GM23248 (cell line): ENCODE measurements at places on chromosomes 6 and 20.
A peak's percentile ranks its signal among the peaks of the same experiment; 100 is the strongest.

GRCh38 chr20:50930976-50931305 is 296 bp downstream of the ADNP start:
- DNase-seq = no peak

DNA sequence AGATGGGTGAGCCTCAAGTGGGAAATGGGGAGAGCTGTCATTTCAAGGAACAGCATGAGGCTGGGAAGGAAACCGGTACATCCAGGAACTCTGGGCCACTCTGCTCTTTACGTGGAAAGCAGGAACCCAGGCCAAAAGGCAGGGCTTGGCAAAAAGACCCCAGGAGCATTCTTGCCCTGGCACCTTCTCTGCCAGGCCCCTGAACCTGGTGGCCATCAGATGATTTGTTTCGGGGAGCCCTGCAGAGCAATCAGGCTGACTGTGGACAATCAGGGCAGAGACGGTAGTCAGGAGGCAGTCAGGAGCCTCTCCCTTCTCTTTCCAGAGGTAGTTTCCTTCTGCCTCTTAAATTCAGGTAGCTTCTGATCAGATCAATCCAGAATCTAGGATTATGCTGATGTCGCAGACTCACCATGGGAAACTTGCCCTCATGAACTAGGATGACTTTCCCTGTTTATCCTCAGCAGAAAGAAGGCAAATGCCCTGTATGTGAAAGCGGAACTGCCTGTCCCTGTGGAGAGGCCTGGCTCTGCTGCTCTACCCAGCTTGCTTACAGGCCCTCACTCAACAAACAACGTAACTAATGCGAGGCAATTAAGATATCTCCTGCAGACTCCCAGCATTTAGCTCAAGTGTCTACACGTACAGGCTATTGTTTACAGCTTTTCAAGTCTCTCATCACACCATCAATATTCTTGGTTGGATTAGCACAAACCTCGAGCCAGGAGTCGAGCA is 36.6 kb downstream of the EZR start:
- DNase-seq = no peak

DNA sequence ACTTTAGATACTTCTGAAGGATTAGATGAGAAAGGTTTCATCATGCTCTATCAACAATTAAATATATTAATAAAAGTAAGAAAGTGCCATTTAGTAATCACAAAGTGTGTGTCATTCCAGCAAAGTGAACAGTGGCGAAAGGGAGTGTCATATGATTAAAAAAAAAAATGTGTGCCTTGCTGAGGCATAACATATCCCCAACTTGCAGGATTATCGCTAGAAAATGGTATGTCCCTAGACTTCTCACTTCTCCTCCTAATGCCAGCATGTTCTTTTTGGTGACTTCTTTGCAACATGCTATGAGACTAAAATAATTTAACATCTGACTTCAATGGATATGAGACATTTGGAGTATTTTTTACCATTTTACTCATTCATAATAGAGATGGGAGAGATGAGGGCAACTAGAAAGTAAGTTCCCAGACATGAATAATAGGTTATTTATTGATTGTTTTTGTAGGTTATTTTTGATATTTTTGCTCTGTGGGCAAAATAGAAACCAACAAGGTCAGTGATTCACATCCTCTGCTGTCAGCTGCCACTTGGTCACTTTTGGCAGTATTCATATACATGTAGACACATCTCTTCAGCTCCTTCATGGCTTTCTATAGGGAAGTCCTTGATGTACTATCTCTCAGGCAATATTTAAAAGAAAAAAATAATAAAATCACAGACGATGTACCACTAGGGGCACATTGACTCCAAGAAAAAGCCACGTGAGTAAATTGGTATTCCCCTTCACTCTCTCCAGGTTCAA is 370.1 kb downstream of the BMP2 start:
- no peak for DNase-seq

DNA sequence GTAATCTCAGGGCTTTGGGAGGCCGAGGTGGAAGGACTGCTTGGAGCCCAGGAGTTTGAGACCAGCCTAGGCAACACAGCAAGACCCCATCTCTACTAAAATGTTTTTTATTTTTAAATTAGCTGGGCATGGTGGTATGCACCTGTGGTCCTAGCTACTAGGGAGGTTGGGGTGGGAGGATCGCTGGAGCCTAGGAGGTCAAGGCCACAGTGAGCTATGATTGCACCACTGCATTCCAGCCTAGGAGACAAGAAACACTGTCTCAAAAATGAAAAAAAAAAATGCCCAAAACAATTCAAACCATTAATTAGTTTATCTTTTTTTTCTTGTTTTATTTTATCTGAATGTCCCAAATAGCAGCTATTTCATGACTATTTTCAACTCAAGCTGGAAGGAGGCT is 85.8 kb downstream of the GMPR start:
- DNase-seq = no peak

- no peak for DNase-seq
Measured at GRCh38 chr6:163369141-163369540, 45.4 kb upstream of the QKI start.

- DNase-seq = no peak
Measured at GRCh38 chr20:34085544-34086040, 26.5 kb downstream of the EIF2S2 start.

DNA sequence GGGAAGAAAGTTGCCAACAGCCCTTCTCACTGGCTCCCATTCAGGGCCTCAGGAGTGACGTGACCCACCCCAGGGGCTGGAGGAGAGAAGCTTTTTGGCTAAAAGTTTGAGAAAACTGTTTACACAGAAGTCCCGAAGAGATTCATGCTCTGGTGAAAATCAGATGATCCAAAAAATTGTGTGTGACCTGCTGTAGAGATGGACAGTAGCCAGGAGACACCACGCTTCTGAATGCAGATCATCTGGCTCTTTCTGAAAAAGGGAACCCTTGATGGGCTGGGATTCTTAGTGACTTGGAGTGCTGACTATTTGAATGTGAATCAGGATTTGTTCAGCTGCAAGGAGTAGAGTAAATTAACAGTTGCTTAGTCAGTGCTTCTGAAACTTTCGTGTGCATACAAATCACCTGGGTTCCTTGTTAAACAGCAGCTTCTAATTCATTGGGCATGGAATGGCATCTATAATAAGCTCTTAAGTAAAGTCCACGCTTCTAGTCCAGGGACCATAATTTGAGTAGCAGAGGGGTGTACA is 265.1 kb downstream of the PREX1 start:
- DNase-seq = no peak

DNA sequence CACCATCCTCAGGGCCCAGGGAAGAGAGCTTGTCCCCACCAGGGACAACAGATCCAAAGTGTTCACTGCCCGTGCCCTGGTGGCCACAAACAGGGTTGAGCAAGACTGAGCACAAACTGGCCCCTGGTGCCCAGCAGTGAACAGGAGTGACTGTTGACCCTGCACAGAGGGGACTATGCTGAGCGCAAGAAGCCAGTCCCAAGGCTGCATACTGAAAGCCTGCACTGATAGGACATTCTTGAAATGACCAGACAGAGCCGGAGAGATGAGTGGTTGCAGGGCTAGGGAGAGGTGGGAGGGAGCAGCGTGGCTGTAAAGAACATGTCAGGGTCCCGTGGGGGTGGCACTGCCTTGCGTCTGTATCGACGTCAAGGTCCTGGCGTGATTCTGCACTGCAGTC is 2.9 kb upstream of the FNDC11 start:
- no peak for DNase-seq

DNA sequence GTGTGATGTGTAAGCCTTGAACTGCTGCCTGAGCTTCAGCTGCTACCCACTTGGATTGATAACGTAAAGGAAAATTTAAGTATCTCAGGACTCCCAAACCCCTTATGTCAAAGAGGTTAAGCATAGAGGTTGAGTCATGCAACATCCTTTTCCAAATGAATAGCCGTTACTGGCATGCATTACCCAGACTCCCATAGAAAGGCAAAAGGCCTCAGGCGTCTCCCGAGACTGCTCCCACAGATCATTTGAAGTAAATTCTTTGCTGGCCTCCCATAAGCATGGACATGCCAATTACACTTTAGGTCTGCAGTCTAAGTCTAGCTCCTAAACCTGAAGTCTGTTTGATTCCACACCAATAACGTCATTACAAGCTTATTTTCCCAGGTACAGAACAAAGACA is 14.7 kb downstream of the IPCEF1 start:
- no peak for DNase-seq

DNA sequence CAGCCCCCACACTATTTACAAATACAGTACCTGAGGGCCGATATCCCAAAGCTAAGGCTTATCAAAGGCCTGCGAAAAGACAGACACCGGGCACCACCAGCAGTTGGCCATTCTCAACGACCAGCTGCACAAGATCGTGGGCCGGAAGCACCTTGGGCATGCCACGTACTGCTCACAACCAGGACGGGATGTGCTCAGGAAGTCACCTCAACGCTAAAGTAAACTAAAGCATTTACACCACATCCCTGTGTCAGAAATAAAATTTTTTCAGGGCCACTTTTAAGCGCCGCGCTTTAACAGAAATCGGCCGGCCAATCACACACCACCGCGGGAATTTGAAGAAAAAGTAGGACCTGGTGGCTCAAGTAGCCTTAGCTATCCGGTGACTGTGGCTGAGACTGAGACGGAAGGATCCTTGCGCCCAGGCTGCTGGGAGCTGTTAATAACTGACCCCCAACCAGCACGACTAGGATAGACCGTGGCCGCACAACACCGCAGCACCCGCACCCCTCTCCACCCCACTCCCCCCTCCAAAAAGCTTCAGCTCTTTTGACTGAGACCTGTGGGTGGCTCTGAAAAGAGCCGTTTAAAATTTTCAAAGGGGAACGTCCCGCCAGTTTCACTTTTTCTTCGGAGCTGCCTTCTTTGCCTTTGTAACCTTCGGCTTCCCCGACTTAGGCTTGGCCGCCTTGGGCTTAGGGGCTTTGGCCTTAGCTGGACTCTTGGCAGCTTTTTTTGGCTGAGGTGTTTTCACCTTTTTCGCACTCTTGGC is 131.2 kb upstream of the BTN3A2 start:
- DNase-seq = peak; percentile 66

DNA sequence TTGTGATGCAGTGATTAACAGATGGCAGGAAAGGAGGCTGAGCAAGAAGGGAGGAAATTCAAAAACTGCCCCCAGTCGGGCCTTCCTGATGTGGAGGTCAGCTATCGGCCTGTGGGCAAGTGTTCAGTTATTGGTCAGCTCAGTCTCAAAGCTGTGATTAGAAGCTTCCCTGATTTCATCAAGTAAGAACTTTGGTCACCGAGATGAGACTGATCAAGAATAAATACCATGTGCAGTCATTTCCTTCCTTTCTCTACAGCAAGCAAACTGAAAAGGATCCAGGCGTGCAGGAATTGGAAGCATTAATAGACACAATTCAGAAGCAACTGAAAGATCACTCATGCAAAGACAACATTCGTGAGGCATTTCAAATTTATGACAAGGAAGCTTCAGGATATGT is 69.7 kb downstream of the EFHC1 start:
- no peak for DNase-seq

DNA sequence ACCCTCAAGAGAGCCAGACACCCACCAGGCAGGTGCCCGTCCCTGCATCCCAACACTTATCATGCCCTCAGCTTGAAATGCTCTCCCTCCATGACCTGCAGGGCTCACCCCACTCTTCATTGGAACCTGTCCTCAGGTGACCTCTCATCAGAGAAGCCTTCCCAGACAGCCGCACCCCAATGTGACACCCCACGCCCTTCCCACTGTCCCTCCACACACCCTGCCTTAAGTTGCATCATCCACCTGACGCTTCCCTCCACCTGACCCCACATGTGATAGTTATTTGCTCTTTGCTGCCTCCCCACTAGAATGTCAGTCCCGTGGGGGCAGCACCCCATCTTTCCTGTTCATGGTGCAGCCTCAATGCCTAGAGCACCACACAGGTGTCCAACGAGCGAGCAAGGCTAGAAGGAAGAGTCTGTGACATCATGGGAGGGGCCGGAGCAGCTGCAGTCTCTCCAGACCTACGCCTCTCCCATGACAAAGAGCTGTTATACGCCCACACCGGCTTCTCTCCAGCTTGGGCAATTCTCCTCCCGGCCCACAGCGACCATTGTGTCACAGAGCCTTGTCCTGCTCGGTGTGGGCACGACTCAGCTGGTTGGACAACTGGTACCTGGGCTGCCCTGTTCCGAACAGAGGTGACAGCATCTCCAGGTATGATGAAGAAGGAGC is 58.2 kb downstream of the NFATC2 start:
- peak; percentile 36 for DNase-seq

- DNase-seq = no peak
Measured at GRCh38 chr20:24996449-24997377, 4.2 kb upstream of the APMAP start.

DNA sequence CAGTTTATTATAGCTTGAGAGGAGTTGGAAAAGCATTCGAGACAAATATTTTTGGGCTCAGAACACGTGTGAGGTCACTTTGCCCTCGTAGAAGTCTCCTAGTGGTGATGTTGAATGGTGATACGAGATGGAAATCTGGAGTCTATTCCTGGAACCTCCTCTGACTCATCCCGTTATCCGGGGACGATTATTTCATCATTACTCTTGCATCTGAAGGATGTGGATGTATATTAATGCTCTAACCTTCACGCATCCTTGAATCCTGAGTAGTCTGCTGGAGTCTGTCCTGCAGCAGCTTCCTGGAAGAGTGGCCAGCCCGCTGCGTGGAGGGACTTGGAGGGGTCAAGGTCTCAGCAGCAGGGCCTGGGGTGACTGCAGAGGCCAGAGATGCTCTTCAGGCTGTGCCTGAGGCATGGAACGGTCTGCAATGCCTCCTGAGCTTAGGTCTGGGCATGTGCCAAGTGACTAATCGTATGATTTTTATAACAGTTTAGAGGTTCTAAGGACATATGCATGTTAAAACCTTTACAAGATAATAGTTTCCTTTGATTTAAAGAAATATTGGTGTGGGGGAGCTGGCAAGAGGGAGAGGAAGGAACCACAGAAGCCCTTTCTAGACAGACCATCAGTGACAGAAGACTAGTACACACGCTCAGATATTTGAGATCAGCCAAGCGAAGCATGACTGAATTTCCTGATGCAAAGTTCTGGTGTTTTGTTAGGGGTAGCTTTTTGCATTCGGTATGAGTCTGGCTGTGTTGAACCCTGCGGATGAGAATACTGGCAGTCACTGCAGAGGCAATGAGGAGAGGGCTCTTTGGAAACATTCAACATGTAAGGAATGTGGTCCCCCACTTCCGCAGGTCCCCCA is 400.2 kb downstream of the QKI start:
- DNase-seq = peak; percentile 87

GRCh38 chr6:156585859-156586258 is 191.3 kb upstream of the ARID1B start:
- DNase-seq = no peak

GRCh38 chr6:1363729-1364572 is 25.4 kb upstream of the FOXF2 start:
- DNase-seq = peak; percentile 77

- peak; percentile 93 for DNase-seq
Measured at GRCh38 chr20:34312544-34313217, 9.5 kb upstream of the AHCY start.

DNA sequence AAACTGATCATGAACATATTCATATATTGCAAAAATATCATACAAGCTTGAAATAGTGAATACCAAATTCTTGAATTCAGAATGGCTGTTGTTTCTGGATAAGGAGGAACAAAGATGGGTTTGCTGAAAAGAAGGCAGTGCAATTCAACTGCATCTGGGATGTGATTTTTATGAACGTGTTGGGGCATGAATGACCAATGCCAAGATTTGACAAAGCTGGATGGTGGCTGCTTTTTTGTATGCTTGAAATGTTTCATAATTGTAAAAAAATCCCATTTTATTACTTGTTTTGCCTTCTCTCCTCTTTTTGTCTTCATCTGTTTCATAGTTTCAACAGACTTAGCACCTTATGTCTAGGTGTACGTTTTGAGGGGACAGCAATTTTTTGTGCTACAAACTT is 36.8 kb upstream of the BCAS1 start:
- DNase-seq = no peak
